Thoracic aorta (tissue), 2 donors: ENCODE measurements at places on chromosomes 13 and 19. TPM values are rescaled to one million over a fixed set of nuclear protein-coding genes. Genes with fewer than 3 reads are reported as not detected.

The DAND5 gene
- not detected for total RNA-seq

The CXCL17 gene
- 1.6 TPM for total RNA-seq

The CEACAM8 gene
- total RNA-seq = not detected

The SULT2A1 gene
- not detected for total RNA-seq

The CATSPERD gene
- total RNA-seq = not detected

The APOC1 gene
- total RNA-seq = 12.3 TPM

The ZNF829 gene
- 2.7 TPM for total RNA-seq

The ZNF563 gene
- 7.9 TPM for total RNA-seq

The RGS9BP gene
- total RNA-seq = not detected

The BORCS8 gene
- total RNA-seq = 15.4 TPM

DNA sequence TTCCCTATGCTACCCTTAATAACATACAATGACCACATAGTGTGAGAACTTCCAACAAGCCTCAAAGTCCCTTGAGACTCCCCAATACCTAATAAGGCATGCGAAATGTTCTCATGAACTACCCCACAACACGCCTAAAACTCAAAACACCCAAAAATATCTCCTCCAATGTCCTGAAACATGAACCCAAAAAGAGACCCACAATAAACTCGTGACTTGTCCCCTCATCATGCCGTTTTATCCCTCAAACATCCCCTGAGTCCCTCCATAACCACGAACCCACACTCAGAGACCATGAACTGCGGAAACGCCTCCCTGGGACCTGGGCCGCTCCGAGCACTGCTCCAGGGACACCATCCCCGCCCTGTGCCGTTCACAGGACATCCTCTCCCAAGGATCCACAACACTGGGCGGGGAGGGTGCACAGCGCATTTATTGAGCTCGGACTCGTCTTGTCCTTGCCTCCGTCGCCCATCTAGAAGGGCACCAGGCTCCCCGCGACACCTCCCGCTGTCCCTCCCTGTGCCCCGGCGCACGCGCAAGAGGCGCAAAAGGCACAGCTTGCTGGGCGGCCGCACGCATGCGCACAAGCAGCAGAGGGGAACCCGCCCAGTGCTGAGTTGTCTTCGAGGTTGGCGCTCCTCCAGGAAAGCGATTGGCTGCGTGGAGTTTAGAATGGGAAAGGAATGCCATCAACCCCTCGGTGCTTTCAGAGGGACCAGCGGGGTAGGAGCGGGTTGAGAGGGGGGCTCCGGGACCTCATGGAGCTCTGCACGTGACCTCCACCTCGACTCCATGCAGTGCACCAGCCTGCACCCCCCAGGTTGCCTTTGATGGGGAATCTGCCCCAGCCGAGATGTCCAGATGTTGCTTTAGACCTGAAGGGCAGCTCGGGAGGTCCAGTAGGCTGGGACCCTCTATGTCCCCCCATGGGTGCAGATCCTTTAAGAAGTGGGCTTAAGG is 8.8 kb downstream of the FXYD3 start:
- peak; percentile 82 for DNase-seq

DNA sequence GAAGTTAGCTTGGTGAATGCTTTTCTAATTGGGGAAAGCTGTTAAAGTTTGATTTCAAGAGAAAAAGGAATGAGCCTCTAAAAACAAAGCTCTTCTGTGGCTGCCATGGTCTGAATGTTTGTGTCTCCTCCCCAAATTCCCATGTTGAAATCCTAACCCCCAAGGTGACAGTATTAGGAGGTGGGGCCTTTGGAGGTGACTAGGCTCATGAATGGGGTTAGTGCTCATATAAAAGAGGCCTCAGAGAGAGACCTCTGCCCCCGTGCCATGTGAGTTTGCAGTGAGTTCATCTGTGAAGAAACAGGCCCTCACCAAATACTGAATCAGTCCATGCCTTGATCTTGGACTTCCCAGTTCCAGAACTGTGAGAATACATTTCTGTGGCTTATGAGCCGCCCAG is 56.5 kb downstream of the ARHGEF7 start:
- no peak for DNase-seq

DNA sequence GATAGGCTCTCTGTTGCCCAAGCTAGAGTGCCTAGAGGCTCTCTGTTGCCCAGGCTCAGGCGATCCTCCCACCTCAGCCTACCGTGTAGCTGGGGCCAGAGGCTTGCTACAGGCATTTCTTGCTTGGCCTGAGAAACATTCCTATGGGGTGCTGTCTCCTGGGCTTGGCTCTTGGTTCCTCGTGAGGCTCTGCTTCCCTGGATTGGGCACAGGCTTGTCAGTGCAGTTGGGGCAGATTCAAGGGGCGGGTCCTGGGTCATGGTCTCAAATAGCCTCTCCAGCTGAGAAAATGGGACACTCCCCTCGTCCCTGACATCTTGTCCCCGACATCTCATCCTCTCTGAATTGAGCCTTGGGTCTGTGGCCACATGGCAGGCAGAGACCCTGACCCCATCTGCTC is 4.9 kb downstream of the TSSK6 start:
- DNase-seq = no peak

- no peak for DNase-seq
Observed at GRCh38 chr13:30142486-30143211, 164.7 kb downstream of the KATNAL1 start.

DNA sequence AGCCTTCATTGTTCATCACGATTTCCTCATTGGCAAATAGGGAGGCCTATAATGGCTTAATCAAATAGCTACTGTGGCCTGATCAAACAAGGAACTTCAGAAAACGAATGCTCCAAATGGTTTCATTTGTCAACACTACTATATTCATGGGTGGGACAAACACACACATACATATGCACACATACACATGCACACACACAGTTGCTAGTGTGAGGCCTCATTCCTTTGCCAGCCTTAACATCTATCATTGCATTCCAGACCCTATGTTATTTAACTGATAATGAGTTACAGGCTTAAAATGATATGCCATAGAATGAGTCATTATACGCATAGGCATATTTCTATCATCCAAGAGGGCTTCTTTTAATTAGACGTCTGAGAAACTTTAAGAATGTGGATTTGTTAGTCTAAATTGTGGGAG is 140.2 kb downstream of the KLF5 start:
- DNase-seq = no peak

DNA sequence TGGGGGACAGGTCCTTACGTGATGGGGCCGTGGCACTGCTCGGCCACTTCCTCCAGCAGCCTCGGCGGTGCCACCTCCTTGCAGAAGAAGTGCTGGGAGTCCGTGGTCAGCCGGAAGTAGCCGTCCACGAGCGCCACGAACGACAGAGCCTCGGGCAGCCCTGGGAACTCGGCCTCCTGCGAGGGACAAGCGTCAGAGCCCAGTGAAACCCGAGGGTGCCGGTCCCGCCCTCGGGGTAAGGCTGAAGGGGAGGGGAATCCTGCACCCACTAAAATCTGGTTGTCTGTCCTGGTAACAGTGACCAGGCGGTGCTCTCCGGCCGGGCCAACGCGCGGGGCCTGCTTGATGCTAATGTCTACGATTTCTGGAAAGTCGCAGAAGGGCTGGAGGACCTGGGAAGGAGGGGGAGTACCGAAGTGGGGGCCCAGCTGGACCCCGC is 6.4 kb downstream of the JAK3 start:
- DNase-seq = no peak

DNA sequence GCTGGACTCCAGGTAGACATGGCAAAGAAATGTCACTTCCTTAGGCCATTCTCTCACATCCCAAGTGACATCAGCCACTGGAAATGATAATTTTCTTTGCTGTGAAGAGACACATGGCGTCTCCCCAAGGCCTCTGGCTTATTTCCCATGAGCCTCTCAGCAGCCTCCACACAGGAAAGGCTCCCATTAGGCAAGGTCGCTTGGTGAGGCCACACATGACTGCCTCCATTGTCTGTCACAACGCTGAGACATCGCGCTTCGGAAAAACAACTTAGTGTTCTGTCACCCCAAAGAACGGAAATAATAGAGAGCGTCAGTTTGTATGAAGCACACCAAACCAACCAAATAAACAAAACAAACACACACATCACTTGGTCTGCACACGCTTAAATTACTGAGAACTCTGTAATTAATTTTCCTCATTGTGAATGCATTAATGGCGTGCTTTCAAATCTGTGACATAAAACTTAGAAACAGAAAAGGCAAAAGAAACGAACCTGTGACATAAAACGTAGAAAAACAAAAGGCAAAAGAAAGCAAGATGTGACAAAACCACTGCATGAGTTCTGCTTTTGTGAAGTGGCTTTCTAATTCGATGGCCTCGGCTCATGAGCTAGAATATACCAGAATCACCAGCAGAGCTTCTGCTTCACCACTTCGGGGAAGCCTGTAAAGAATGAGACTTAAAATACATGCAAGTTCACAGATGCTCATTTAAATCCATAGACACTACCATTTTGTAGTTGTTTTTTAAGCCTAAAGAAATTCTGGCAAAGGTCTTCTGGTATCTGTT is 404.2 kb upstream of the SGCG start:
- no peak for DNase-seq

- no peak for DNase-seq
Observed at GRCh38 chr13:101727118-101727517, 274.6 kb downstream of the ITGBL1 start.

DNA sequence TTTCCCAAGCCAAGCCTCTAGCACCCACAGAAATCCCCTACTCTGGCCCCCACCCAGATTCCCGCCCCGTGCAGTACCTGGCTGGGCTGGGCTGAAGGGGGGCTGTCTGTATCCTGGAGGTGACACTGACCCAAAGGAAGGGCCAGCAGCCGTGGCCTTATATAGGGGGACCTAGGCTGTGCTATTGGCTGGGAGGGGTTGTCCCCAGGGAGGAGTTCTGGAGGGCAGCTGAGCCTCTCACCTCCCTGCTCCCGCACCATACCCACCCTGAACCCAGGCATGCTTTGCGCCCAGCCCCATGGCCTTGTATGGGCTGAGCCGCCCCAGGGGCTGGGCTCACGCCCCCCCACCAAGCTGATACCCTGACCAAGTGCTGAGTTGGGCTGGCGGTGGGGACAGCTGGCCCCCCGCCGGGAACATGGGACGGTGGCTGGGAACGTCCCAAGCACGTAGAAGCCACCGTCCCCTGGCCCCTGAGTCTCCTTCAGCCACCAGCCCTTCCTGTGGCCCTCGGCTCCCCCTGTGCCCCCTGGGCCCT is at the start of gene CKM:
Gene CKM, minus strand, starts transcription at position 132 of the 538 bp plus-strand sequence. CDS start 3,162 bp downstream, outside the sequence.
- DNase-seq = no peak

- no peak for DNase-seq
Observed at GRCh38 chr13:102441085-102441484, 39.2 kb upstream of the FGF14 start.

DNA sequence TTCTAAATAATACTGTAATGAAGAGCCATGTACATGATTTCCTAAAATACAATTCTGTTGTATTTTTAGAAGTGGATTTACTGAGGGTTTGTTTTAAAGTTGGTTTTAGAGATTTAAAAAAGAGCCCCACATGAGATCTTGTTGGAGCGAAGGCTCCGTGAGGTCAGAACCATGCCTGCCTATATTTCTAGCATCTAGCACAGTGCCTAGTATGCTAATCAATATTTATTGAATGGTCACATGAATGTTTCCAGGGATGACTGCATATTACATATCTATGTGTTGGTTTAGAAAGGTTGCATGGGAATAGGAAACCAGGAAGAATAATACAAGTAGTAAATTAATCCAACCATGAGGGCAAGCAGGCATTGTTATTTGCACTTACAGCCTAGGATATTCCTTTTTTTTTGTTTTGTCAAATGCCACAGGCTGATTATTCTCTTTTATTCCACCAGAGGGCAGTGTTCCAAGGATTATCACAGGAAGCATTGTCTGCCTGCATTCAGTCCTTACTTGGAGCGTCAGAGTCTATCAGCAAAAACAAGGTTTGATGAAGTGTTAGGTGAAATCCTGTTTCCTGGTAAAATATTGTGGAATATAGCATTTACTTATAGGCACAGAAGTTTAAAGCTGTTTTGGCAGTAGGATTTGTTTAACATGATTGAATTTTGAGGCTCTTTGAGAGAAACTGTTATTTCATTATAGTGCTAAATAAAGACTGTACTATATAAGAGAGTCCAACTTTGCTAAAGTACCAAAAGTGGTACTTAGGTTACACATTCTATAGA is 46.8 kb downstream of the COG3 start:
- DNase-seq = no peak

- no peak for DNase-seq
Observed at GRCh38 chr19:6417713-6418561, 6.7 kb downstream of the KHSRP start.

- no peak for DNase-seq
Observed at GRCh38 chr13:26677156-26677555, 83.4 kb downstream of the GPR12 start.

- DNase-seq = no peak
Observed at GRCh38 chr13:46171739-46172138, 10.2 kb downstream of the LCP1 start.

DNA sequence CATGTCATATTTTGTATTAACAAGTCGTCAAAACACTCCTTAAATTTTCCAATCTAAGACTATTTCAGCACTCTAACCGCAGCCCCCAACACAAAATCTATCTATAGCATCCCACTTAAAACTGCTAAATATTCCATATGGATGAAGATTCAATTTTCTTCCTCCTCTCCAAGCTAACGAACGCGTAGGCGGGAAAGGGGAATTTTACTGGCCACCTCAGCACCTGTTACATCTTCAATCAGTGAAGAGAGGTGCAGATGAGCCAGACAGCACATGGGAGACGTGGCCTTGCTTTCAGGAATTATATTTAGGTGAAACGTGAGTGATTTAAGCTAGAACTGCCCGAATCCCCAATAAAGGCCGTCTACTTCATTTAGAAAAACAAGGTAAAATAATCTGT is 1.1 kb downstream of the RBM26 start:
- no peak for DNase-seq

- no peak for DNase-seq
Observed at GRCh38 chr13:32585550-32586079, 637 bp upstream of the PDS5B start.

GRCh38 chr13:54433493-54434206 is 1405.0 kb downstream of the OLFM4 start:
- no peak for DNase-seq

GRCh38 chr13:27966641-27967202 is 2.4 kb downstream of the CDX2 start:
- no peak for DNase-seq

DNA sequence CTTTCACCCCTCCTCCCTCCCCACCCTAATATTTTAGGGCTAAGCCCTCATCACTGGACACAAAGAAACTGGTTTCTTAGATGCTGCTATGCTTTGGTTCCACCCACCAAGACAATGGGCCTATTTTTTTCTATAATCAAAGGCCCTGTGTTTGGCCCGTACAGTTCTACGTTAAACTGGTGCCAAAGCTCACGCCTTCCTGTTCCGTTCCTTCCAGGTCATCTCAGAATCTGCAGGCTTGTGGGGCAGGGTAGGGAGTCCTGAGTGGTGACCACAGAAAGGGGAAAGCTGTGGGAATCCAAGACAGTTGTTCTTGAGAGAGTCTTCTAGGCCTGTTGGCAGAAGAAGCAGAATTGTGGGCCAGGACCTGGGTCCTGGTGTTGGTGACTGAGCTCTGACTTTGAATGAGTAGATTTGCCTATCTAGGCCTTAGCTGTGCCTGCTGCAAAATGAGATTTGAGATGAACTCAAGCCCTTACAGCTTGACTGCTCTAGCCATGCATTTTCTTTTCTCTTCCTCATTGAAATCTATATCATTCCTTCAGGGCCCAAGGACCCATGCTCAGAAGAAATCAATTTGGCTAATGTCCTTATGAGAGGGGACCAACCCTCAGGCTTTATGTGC is 19.1 kb upstream of the CXCL17 start:
- DNase-seq = no peak
